ENCODE measurements at places on chromosomes 7 and 10.

DNA sequence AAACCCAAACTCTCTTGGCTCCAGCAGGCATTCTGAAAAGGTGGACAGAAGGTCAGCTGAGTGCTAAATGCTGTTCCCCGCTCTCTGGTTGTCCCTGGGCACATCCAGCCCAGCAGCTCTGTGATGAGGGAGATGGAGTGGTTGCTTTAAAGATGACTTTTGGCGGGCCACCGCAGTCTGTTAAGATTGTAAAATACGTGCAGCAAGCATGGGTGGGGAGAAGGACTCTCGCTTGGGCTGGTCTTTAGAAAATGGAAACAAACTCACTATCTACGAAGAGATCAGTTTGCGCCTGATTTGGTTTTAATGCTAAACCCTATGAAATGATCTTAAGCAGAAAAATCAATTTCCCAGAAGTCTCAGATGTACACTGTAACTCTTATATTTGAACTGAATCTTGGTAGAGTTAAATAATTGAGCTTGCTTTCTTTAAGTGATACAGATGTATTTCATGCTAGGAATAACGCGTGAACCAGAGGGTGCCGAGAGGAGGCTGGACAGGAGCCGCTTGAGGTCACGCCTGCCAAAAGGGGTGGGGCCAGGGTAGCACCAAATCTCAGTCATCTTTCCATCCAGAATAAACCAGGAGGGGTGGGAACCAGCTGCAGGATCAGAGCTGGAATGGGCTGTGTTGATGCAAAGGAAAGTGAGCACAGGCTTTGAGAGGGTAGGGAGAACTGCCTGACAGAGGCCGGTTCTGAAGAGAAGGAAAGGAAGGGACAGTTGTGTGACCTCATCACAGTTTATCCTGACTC lies 170.2 kb upstream of the MKI67 start:
- no peak for DNase-seq

GRCh38 chr10:116868722-116869121 lies 19.4 kb downstream of the ENO4 start:
- DNase-seq, result no peak

GRCh38 chr7:69751026-69751425 lies 152.8 kb downstream of the AUTS2 start:
- no peak for DNase-seq

GRCh38 chr10:76975126-76975525 lies 662.5 kb downstream of the KCNMA1 start:
- no peak for DNase-seq

DNA sequence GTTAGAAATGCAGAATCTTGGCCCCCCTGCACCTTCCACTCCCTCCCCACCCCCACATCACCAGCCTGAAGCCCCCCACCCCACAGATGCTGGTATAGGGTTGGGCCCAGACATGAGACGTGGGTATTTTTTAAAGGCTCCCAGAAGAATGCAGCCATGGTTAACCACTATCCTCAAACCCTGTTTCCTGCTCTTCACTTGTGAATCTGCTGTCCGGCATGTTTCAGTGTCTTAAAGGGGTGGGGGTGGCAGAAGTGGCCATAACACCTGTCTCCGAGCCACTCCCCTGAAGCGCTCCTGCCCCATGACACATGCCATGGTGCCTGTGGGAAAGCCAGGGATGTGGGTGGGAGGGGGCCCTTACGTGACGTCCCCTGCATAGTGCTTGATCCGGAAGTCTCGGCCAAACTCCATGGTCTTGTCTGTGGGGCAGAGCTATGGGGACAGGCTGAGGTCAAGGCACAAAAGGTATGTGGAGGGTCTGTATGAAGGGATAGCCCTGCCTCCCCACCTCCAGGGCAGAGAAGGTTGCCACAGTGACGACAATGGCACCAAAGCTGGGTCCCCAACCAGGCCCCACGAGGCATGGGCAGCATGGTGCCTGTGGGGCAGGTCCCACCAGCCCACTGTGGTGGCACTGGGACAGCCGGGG lies 9.6 kb downstream of the MYO1G start:
- DNase-seq, result no peak

Data from CD4-positive, alpha-beta T cell treated with Interleukin-6 for 4 hours (primary cell).